Activated CD4-positive, alpha-beta T cell treated with anti-CD3 and anti-CD28 coated beads, Interleukin-2, amount 50 U/mL, for 24 hours (primary cell): ENCODE measurements at places on chromosomes 16 and 17.

DNA sequence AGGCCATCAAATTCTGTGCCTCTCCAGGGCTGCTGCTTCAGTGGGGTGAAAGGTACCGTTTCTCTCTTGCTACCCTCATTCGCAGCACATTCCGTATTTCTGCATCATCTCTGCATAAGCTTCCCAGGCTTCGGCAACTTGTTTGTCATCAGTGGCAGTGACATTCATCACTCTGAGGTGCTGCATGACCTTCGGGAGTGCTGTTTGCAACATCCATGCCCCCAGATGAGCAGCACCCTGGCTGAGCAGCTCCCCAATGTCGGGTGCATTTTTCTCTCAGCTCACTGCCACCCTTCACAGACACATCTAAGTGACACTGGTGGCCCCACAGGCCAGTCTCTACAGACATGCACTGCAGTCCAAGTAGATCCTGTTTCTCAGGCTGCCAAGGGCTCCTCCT lies 3.8 kb downstream of the CREBBP start:
- no peak for DNase-seq

DNA sequence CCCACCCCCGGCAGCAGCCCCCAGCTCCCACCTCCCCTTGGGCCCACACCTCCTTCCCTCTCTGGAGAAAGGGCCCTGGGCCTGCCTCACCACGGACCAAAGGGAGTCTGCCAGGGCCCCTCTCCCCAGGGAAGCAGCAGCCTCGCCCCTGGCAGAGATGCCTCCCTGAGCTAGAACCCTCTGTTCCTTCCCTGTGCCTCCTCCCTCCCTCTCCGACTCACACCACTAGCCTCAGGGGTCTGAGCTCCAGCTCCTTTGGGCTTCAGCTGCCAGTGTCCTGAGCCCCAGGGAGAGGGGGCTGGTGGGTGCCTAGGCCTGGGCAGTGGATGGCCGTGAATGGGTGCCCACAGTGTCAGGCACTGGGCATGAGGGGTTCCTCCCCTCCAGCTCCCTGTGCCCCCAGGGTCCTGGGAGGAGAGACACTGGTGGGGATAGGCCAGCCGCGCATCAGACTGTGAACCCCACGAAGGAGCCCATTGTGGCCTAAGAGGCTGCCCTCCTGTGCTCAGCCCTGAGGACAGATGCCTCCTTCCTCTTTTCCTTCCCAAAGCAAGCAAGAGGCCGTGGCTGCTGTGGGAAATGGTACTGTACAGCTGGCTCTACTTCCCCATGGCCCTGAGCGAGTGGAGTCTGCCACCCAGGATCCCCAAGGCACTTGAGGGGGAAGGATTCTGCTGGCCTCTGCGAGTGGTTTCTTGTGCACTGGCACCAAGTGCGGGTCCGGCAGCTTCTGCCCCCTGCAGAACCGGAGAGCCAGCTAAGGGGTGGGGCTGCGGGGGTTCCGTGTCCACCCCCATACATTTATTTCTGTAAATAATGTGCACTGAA lies 20.7 kb downstream of the MMP15 start:
- no peak for DNase-seq

DNA sequence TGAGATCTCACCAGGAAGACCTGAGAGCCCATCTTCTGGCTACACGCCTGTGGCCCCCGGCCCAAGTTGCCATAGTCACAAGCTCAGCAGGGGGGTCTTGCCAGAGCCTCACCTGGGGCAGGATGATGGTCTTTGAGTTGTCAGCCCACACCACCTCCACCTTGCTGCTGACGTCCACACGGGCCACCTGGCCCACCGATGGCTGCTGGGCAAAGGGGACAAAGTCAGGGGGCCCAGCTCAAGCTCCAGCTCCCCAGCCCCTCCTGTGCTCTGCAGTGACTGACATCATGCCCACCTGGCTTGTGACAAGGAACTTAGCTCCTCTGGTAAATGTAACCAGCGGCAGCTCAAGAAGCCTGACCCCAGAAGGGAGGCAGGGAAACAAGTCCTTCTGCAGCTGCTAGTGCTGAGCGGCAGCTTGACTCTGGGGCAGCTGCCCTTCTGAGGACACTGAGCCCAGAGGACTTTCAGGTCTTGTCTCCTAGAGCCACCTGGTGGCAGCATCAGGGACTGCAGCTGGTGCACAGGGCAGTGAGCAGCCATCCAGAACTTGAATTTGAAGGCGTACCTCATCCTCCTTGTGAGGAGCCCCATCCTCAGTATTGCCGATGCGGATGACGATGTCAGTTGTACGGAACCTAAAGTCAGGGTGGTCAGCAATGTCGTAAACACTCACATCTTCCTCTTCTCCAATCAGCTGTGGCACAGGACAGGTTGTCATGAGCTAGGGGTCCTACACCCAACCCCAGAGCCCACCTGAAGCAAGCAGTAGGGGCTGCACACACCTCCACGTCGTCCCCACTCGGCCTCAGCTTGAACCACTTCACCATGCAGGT lies 13.5 kb downstream of the SPHK1 start:
- DNase-seq = peak; percentile 77

DNA sequence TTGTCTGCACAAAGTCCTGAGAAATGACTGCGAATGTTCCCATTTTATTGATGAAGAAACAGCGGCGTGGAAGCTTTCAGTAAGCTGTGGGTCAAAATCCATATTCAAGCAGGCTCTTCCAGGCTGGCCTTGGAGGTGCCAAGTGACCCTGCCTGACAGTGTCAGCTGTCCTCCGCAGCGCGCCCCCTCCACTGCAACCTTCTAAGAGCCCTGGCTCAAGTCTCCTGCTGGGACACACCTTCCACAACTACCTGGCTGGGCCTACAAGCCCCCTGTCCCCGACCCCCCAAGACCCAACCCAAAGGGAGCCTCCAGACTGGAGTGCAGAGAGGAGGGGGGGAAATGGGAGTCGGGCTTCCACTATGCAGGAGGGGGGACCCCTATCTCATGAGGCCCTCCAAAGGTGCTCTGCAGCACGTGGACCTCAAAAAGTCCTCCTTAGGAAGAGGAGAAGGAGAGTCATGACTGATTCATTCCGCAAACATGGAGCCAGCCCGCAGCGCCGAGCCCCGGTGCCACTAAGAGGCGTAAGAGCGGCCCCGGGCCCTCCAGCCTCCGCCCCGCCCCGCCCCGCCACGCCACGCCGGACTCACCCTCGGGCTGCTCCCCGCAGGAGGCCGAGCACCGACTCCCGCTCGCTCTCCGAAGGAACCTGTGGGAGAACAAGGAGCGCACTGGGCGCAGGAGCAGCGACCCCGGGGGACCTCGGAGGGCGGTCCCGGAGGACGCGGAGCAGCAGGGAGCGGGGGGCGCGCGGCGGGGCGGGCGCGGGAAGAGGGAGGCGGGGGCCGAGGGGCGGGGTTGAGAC lies 574 bp downstream of the MPP3 start:
- DNase-seq = no peak

DNA sequence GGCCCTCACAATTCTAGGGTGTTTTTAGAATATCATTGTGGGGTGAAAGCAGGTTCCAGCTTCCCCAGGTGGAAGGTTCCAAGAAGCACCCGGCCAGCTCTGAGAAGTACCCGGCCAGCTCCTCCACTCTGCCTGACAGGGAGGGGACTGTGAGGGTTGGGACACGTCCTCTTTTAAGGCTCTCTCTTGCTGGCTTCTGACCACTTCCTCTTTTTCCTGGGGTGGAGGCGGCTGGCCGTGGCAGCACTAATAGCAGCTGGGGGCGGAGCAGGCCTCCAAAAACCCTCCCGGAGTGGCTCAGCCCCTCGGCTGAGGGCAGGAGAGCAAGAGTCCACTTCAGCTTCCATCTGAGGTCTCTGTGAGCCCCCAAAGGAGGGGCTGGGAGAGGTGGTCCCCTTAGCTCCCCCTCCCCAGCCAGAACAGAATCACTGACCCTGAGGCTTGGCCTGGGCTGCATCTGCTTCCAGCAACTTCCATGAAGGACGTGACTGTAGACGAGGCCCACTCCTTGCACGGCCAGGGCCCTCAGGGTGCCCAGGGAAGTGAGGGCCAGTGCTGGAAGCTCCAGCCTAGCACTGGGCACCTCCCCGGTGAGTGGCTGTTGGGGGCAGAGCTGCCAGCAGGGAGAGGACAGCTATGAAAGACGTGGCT lies 26.7 kb upstream of the PLCG2 start:
- no peak for DNase-seq

DNA sequence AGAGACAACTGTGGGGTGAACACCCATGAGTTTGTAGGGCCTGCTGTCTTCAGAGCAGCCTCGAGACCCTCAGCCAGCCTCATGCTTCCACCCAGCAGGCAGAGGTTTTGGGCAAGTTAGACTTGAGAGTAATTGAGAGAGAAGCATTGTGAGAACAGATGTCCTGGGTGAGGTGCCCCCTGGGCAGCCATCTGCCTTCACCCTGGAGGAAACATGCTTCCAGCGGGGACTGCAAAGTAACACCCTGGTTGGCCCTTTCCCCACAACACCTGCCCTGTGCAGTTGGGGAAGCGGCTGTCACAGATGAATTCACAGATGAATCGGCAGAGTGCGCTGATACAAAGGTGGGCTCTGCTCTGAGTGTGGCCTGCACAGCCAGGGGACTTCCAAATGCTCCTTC lies 23.4 kb downstream of the ATPAF2 start:
- no peak for DNase-seq

- DNase-seq = no peak
These were observed 9.6 kb downstream of the DCTN5 start for GRCh38 chr16:23650674-23651416.

DNA sequence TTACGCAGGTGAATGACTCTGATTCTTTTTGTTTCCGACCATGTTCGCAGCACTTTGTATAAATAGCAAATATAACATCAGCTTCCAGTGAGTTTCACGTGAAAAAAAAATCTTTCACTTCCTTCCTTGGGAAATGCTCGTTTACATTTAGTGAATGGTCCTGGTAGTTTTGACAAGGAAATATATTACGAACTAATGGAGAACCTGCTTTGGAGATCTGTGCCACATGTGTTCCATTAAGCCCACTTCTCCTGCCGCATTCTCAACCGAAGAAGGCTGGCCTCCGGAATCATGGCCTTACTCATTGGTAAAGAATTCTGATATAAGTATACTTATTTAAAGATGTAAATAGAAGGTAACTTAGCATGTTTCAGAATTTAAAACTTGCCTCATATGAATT lies 3.6 kb downstream of the CRAMP1 start:
- no peak for DNase-seq

- DNase-seq = no peak
These were observed 26.1 kb upstream of the CBFA2T3 start for GRCh38 chr16:89002851-89003830.

DNA sequence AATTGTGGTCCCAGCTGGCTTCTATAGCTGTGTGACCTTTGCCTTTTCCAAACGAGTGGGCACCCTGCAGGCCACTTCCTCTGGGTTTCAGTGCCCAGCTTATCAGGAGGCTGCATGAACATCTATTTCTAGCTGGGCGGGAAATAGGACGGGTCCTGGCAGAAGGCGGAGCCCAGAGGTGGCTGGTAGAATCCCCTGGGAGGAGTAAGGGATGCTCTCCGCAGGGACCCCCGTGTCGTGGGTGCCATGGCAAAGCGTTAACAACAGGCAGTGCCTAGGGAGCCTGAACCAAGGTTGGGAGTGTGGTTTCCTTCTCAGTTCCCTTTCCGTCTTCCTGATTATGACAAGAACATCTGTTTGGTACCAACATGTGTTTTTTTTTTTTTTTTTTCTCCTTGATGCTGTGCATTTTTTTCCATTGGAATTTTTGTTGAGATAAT lies 58.2 kb downstream of the PLCG2 start:
- no peak for DNase-seq

DNA sequence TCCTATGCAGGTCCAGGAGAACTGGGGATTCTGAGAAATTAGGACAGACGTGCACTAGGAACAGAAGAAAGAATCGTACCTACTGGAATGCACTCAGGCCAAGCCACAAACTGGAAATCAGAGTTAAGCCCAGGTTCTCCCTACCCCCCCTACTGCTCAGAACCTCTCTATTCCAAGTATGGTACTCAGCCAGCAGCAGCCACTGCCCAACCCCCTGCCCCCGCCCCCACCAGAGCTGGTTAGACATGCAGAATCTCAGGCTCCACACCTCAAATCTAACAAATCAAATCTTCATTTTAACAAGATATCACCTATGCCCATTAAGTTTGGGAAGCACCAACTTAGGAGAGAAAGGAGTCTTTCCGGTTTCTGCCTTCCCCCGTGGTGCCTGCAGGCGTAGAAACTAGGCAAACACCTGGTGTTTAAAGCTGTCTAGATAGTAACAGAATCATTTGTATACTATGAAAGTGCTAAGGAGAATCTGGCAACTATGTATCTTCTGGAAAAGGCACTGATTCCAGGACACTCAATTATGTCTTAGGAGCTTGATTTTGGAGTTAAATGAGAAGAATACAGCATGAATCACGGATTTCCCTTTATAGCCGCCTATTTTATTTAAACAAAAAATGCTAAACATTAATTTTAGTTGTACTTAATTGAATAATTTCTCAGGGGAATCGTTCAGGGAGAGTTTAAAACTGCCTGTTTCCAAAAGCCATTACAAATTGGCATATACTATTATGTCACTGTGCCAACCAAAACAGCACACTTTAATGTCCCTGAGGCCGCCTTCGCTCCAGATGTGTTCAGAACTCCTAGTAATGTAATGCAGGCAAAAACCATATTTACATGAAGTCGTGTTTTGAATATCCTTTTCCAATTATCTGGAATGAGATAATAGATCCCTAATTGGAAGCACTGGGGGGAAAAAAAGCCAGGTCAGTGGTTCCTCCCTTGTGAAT lies 166.5 kb downstream of the STX8 start:
- no peak for DNase-seq

DNA sequence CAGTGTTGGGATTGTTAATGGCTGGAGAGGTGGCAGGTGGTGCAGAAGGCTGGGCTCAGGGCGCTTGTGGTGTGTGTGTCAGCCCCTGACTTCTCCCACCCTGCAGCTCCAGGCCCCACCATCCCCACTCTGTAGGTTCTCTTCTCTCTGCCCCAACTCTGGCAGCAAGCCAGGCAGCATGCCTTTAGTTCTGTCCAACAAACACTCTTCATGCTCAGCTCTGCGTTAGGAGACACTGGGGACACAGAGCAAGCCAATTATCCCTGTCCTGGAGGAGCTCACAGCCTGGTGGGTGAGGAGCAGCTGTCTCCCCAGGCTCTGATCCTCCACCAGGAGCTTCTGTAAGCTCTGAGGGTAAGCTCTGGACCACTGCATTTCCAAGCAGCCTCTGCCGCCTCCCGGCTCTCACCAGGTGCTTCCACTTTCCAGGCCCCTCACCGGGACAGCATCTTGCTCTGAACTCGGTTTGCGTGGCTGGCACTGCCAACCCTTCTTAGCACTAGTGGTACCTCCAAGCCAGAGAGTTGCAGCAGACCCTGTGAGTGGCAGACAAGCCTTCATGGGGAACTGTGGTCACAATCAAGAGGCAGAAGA lies 34.3 kb upstream of the WSCD1 start:
- no peak for DNase-seq

DNA sequence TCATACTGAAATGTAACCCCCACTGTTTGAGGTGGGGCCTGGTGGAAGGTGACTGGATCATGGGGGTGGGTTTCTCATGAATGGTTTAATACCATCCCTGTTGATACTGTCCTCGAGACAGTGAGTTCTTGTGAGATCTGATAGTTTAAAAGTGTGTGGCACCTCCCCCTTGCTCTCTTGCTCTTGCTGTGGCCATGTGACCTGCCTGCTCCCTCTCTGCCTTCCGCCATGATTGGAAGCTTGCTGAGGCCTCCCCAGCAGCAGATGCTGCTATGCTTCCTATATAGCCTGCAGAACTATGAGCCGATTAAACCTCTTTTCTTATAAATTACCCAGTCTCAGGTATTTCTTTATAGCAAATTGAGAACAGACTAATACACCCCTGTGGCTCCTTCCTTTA lies 40.6 kb downstream of the STAT3 start:
- DNase-seq = no peak
